Glutamatergic neuron (in vitro differentiated cells): ENCODE measurements at places on chromosomes 16 and 17.

- DNase-seq, result no peak
These were observed 248.6 kb upstream of the MAF start for GRCh38 chr16:79849119-79849518.

GRCh38 chr16:5412731-5413130, 315.1 kb upstream of the EEF2KMT start:
- peak; percentile 23 for DNase-seq

- DNase-seq, result no peak
These were observed 83.0 kb downstream of the CMIP start for GRCh38 chr16:81527477-81528178.

- DNase-seq, result no peak
These were observed 11.6 kb downstream of the COTL1 start for GRCh38 chr16:84606081-84606875.

GRCh38 chr17:46195217-46195855, 2.1 kb upstream of the KANSL1 start:
- no peak for DNase-seq

- DNase-seq, result no peak
These were observed 13.0 kb downstream of the CA10 start for GRCh38 chr17:52145476-52145875.

DNA sequence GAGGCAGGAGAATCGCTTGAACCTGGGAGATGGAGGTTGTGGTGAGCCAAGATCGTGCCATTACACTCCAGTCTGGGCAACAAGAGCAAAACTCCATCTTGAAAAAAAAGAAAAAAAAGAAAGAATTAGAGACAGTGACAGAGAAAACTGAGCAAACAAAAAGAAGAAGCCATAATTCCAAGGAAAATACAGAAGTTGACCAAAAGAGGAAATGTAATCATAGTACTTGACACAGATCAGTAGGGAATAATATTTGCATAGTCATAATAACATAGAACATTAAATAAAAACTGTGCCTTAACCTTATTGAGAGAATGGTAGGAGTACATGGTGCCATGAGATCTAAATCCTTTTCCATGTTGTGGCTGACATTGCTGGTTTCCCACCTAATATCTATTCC, 14.7 kb upstream of the USP31 start:
- DNase-seq, result no peak

- no peak for DNase-seq
These were observed 36.9 kb downstream of the TEX2 start for GRCh38 chr17:64226132-64226531.

GRCh38 chr16:10609402-10609774, 29.0 kb upstream of the EMP2 start:
- DNase-seq, result no peak

GRCh38 chr16:11025120-11025531, 80.8 kb downstream of the CLEC16A start:
- no peak for DNase-seq

- no peak for DNase-seq
These were observed 1.4 kb downstream of the BBS2 start for GRCh38 chr16:56518425-56518824.

- peak; percentile 83 for DNase-seq
These were observed 18.4 kb downstream of the PDILT start for GRCh38 chr16:20385844-20386832.

DNA sequence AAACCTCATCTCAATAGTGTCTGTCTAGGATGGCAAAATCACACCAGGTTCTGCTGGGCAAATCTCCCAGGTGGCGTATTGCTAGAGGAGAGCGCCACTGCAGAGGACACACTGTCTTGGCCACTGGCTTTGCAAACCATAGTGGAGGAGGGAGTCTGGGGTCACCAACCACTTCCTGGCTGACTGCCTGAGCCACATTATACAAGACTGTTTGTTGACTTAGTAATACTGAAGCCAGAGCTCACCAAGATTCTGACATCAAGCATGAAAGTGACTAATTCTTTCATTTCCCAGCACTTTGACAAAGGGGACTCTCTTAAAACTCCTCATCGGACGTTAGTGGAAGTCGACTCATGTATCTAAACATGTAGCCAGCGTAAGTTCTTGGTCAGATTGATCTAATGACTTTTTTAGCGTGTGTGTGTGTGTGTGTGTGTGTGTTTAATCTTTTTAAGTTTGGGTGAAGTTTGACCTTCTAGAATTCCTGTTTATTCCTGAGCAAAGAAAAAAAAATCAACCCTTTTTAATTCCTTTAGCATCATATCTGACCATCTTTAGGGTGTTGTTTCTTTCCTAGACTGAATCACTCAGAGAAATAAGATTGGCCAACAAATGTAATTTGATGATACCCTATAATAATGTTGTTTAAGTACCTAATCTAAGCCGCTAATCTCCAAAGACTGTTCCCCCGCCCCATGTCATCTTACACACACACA, 13.7 kb downstream of the PITPNC1 start:
- no peak for DNase-seq

DNA sequence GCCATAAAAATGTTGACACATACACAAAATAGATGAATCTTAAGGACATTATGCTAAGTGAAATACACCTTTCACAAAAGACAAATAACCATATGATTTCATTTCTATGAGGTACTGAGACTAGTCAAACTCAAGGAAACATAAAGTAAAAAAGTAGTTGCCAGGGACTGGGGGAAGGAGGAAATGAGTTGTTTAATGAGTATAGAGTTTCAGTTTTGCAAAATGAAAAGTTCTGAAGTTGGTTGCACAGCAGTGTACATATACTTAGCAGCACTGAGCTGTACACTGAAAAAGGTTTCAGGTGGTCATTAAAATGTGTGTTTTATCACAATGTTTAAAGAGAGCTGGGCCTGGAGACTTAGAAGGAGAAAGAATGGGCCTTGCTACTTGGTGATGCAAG, 4.7 kb upstream of the SLC13A2 start:
- no peak for DNase-seq

GRCh38 chr16:58048494-58049231, 23.1 kb downstream of the MMP15 start:
- no peak for DNase-seq

DNA sequence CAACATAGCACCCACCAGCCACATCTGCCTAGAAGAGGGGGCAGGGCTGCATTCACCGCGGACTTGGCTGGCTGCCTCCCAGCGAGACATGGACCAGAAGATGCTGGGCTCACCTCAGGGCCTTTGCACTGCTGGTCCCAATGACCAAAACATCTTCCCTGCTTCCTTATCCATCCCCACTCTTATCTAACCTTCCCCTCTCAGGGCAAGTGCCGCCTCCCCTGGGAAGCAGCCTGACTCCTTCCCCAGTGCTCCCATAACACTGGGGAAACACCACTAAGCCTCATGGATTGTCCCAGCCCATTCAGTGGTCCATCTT, 5.7 kb downstream of the TMC6 start:
- no peak for DNase-seq
